ENCODE measurements at places on chromosomes 3 and 15. TPM values are rescaled to one million over a fixed set of nuclear protein-coding genes. Genes with fewer than 3 reads are reported as not detected.

GRCh38 chr3:1381647-1382036 lies 288.8 kb downstream of the CNTN6 start:
- H3K27ac ChIP-seq: no peak overlapping the region
- DNase-seq: no peak
- no peaks in the 10 kb centered on the region for H3K27me3 ChIP-seq
- H3K4me1 ChIP-seq: no peaks in the 10 kb centered on the region
- no peaks in the 10 kb centered on the region for H3K36me3 ChIP-seq
- H3K4me3 ChIP-seq: no peak overlapping the region

DNA sequence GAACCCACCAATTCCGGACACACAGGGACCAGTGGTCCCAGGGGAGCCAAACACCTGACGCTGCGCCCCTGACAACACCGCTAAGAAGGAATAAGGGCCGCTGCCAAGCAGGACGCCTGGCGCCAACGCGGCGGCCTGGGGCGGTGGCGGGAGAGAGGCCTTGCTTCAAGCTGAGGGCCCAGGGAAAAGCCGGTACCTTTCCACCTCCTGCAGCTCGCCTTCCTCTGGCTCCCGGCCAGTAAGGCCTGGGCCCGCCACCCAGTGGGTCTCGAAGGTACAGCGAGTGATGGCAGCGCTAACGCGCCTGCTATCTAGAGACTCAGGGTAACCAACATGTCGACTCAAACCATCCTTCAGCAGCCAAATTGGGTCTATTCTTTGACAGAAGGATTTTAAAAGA lies 1074.1 kb downstream of the SI start:
- H3K27me3 ChIP-seq: no peaks in the 10 kb centered on the region
- no peak overlapping the region for H3K4me3 ChIP-seq
- no peaks in the 10 kb centered on the region for H3K36me3 ChIP-seq
- no peaks in the 10 kb centered on the region for H3K4me1 ChIP-seq
- no peak overlapping the region for H3K27ac ChIP-seq

DNA sequence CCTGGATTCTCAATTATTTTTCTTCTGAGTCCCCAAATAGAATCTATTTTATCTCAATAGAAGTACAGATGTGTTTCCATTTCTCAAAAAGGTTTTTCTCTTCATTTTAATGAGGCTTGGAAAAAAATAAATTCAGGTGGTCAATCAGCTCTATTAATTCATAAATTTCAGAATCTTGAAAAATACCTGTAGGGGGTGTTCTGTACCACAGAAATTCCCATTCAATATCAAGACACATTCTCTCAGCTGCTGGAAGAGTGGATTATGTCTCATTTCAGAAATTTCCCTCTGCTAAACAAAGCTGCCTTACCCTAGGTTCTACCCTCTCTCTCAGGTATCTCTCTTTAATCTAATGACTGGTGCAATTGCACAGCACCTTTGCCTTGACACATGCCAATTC lies 1121.2 kb downstream of the SI start:
- no peaks in the 10 kb centered on the region for H3K36me3 ChIP-seq
- H3K4me3 ChIP-seq: no peak overlapping the region
- no peaks in the 10 kb centered on the region for H3K4me1 ChIP-seq
- no peak overlapping the region for H3K27ac ChIP-seq

ONECUT1 gene
- not detected for total RNA-seq

- no peaks in the 10 kb centered on the region for H3K27me3 ChIP-seq
- H3K27ac ChIP-seq: no peak overlapping the region
- DNase-seq: no peak
- no peak overlapping the region for H3K4me3 ChIP-seq
These were observed 35.1 kb downstream of the DNAH1 start for GRCh38 chr3:52350981-52351761.

- no peaks in the 10 kb centered on the region for H3K27me3 ChIP-seq
- no peaks in the 10 kb centered on the region for H3K36me3 ChIP-seq
- H3K4me3 ChIP-seq: no peak overlapping the region
These were observed 268.2 kb upstream of the LYSMD4 start for GRCh38 chr15:100001405-100001804.

Measured in activated CD4-positive, alpha-beta T cell treated with anti-CD3 and anti-CD28 coated beads, Interleukin-2, amount 10 ng/mL, durations not matched to agents 24 days and 14 days (primary cell).